Activated effector memory CD4-positive, alpha-beta T cell treated with anti-CD3 and anti-CD28 coated beads, Interleukin-2, amount 50 U/mL, for 16 hours (primary cell): ENCODE measurements at places on chromosomes 6 and 20.

GRCh38 chr6:87093651-87094050 is 1.3 kb downstream of the CGA start:
- no peak for DNase-seq

- no peak for DNase-seq
Observed at GRCh38 chr6:168605964-168606363, 165.0 kb downstream of the SMOC2 start.

GRCh38 chr6:71248306-71248765 is 40.3 kb upstream of the OGFRL1 start:
- DNase-seq: no peak

- no peak for DNase-seq
Observed at GRCh38 chr6:43768506-43768860, 1.5 kb upstream of the VEGFA start.

DNA sequence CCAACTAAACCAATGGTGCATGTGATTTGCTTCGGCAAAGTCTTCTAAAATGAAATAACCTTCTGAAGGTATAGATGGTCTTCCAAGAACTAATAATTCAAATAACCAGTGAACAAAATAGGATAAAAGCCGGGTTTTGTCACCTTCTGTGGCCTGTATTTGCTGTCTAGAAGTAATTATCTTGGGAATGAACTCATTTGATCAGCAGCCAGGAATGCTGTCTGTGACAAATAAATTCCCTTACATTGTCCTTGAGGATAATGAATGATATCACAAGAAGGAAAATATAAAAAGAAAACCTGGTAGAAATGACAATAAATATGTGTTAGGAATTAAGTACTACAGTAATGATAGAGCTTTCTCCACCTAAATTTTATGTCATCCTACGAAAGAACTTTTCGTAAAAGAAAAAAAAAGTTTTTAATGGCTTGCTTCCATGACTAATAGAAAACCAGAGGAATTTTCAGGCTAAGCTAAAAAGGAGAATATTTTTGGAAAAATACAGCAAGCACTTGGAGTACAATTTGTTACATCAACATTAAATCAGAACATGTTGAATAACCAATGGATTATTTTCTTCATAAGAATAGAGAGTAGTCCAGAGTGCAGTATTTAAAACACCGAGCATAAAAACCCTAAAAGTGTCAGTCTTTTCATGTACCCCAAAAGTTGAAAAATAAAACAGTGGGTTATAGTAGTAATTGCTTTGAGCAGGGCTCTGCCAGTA is 247.7 kb downstream of the TBC1D7 start:
- no peak for DNase-seq

DNA sequence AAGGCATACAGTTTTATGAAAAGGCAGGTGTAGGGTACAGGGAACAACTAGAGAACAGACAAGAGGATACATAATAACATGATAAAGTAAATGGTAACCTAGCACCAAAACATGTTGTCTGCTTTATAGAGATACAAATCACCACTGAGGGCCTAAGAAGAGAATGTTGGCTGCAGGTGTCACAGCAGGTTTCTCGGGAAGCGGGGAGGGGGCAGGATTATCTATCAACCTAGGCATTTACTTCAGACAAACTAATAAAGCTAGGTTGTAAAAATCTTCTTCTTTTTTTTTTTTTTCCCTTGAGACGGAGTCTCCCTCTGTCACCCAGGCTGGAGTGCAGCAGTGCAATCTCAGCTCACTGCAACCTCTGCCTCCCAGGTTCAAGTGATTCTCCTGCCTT is 22.7 kb downstream of the PIM1 start:
- no peak for DNase-seq

DNA sequence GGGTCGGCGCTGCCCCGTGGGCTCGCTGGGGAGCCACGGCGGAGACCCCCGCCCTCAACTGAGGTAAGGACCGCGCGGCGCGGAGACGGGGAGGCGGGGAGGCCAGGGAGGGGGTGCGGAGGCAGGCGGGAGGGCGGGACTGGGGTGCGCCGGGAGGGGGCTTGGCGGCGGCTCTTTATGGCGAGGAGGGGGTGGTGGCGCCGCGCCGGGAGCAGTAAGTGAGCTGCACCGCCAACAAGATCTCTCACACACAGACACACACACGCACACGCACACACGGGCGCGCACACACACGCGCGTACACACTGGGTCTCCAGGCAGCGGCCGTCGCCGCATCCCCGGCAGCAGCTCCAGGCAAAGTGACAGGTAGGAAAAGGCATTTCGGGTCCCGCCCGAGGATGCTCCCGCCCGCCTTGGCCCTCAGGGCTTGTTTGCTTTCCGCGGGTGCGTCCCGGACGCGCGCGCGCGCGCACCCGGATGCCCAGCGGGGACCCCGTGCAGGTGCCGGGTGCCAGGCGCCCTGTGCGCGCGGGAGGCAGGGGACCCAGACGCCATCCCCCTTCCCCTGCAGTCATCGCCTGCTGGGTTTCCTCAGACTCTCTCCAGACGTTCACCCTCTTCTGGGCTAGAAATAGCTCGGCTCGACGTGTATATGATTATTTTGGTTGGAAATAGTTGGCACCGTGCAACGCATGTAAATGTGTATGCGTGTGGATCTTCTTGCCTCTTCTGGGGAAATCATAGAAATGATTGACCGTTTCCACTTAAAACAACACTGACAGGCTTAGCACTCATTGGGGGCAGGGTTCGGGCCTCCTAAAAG is at the start of gene PLCB4:
Gene PLCB4, plus strand, starts transcription at position 247 of the 823 bp plus-strand sequence. CDS start 238,728 bp downstream, outside the sequence.
- no peak for DNase-seq

DNA sequence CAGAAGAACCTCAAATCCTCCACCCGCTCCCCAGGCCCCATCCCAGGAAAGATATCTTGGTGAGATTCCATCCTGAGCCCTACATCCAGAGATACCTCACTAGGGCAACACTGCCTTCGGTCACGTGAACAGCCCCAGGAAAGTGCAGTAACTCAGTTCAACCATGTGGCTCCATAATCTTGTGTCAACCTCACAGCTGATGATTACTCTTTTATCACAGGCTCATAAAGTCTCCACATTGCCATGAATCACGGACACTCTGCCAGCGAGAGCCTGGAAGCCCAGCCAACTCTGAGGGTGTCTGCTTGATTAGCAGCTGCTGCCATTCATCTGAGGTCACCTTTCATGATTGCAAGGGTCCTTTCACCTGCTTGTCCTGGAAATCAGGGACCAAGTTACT is 175.8 kb upstream of the LRFN2 start:
- DNase-seq: no peak

GRCh38 chr20:5482791-5483190 is 166.0 kb upstream of the PROKR2 start:
- DNase-seq: no peak

DNA sequence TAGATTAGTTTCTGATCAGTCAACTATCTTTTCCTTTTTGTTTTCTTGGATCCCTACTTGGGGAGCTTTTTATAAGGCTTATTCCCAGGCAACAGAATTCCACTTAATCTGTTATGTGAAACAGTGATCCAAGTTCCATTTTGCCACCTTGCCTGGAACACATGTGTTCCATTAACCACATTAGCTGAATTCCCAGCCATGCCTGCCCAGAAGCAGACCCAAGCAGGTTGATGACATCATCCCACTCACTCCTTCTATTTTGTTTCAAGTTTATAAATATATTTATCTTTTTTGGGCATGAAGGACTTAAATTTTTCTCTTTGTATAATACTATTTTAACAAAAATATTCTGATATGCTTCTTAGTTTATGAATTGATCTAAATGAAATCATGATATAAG is 587.4 kb downstream of the GRIK2 start:
- DNase-seq: no peak

DNA sequence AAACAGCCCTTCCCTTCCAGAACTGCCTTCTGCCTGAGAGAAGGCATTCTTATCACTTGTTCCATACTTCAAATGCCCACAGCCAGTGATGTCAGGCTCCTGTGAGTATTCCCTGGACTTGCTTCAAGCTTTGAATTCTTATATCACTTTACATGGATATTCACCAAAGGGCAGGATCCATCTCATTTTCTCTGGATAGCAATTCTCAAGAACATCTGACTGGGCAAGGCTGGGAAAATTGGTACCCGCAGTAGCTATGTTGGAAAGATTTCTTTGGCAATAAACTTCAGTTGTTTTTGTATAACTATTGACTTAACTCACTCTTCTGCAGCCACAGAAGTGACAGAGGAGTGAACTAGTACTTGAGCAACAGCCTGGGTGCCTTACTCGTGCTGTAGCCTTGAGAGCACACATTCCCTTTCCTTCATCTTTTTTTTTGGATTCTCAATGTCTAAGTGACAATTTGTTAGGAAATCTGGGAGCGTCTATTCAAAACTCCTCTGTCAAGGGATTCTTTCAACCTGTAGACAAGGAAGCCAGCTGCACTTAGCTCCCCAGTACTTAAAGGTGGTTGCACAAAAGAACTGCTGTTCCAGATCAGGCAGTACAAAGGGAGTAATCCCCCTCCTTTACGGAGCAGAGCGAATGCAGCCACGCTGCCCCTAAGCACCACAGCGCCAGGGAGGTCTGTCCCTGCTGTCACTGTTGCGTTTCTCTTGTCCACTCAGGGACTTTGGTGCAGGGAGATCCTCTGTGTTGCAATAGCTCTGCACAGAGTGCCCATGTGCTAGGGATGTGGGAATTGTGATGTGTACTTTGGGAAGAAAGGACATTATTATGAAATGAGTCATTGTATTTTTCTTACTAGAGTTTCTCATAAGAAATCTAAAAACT is 69.6 kb downstream of the JAG1 start:
- DNase-seq: no peak

DNA sequence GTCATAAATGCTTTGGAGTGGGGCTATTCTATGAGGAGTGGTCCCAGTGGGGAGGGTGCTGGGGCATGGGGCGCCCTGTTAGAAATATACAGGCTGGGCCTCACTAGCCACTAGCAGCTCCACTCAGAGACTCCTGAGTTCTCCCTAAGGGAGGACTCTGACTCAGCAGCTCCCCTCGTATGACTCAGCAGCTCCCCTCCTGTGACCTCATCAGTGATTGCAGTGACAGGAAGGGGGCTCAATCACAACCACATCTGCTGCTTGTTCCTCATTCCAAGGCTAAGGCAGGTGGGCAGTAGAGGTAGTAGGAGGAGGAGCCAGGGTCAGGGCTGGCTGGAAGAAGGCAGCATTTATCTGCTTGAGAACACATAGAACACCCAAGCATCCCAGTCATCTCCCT is 73.7 kb downstream of the PRND start:
- peak; percentile 82 for DNase-seq

- DNase-seq: no peak
Observed at GRCh38 chr6:131068165-131068564, 5.1 kb upstream of the EPB41L2 start.

DNA sequence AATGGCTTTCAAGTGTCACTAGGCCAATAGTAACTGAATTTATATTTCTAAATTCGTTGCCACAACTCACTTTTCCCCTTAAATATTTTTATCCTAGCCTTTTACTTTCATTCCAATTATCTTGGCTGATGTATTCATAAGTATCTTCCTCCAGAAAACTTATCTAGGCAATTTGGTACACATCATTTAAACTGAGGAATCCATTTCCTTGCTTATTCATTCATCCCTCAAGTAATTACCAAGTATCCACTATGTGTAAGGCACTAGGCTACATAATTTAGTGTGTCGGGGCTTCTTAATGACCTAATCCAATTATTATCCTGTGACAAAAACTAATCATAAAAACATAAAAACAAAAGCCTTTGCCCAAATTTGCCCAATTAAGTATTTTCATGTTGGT is 258.3 kb upstream of the TCF21 start:
- no peak for DNase-seq

DNA sequence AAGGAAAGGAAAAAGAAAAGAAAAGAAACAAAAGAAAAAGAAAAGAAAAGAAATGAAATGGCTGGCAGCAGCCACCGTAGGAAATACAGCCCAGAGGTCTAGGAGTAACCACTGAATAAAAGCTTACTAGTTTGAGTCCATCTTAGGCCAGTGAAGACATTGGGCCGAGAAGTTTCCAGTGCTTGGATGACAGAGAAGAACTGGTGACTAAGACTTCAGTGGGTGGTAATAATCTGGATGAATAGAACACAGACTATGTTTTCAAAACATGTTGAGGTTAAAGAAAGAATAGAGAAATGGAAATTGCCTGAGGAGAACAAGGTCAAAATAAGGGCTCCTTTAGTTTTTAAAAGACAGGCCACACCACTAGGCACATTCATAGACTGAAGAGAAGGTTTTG is 198.8 kb downstream of the ATXN1 start:
- DNase-seq: no peak

GRCh38 chr6:115982453-115982852 is 78.2 kb downstream of the FRK start:
- no peak for DNase-seq

- peak; percentile 67 for DNase-seq
Observed at GRCh38 chr6:6654599-6655575, 66.4 kb downstream of the LY86 start.

GRCh38 chr6:28597217-28597835 is 71.6 kb downstream of the GPX5 start:
- no peak for DNase-seq

DNA sequence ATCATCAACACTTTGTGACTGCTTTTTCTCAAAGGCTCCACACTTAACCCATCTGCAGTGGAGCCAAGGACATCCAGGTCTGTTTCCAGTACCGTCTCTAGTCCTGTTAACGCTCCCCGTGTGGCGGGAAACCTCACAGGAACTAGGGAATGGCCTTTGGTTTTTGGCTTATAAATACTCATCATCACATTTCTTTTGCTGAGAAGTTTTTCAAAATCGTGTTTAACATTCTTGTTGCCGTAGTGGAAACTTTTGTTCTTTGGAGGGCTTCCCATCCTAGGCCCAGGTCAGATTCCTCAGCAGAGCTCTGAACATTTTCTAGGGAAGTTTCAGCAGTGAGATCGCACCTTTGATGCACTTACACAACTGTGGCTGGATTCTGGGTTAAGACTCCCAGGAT is 24.6 kb downstream of the DAAM2 start:
- DNase-seq: no peak

- DNase-seq: no peak
Observed at GRCh38 chr6:151693366-151693765, 114.1 kb upstream of the ESR1 start.

GRCh38 chr6:14252271-14252850 is 134.8 kb downstream of the CD83 start:
- DNase-seq: no peak

DNA sequence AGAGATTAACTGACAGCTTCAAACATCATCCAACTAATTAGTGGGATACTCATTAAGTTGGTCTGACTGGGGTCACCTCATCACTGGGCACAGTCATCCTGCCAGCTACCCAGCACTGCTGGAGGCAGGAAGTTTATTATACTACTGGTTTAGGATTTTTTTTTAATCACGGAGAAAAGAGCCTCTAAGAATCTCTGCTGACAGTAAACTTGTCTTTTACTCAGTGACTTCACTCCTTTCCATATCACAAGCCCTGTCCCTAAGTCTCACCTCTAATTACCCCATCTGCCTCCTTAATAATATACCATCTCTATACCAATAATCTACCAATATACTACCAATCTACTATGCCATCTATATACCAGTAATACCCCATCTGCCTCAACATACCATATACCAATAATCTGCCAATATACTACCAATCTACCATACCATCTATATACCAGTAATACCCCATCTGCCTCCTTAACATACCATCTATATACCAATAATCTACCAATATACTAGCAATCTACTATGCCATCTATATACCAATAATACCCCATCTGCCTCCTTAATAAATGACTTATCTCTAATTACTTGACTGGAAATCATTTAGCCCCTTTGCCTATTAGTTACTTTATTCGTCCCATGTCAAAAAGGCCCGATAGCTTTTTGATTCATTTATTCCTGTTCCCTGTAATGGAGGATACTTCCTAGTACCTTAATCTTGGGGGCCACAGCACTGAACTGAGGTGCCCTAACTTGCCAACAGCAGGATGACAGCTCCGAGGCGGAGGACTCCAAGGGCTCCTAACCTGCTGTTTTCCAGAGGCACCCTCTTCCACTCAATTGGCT is 5.0 kb downstream of the ATP5F1E start:
- DNase-seq: no peak

GRCh38 chr6:150813319-150813992 is 52.0 kb upstream of the MTHFD1L start:
- DNase-seq: peak; percentile 69
